CD4-positive, alpha-beta memory T cell (primary cell): ENCODE measurements at places on chromosomes 12 and 14. TPM values are rescaled to one million over a fixed set of nuclear protein-coding genes. Genes with fewer than 3 reads are reported as not detected.

GRCh38 chr14:97704316-97704885, 907.2 kb downstream of the VRK1 start:
- DNase-seq = no peak

DNA sequence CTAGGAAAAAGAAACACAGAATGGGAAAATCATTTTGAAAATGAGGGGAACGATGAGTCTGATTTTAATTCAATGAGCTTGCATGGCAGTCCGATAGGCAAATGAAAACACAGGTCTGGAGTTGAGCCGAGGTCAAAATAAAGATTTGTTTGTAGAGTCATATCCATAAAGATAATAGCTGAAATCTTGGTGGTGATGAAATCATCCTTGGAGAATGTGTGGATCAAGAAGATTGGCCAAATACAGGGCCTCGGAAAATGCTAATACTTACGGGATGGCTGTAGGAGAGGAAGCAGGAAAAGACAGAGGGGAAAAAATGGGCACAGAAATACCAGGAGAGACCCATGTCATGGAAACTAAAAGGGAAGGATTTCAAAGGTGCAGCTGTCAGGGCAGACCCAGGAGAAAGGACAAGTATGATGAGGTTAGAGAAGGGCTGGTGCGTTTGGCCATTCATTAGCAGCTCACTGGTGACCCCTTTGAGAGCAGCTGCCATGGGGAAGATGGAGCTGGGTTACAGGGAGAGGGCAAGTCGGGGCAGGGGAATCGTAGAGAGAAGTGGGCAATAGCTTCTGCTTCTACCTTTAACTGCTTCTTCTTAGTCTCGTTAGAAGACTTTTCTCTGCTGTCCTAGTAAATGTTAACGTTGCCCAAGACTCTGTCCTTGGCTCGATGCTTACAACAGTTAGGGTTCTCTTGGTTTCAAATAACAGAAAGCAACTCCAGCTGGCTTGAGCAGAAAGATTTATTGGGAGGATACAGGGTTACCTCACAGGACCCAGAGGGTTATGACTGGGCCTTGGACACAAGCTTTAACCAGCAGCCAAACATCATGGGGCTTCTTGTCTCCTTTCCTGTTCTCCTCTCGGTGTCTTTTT, 161.8 kb downstream of the EFCAB11 start:
- no peak for DNase-seq

DNA sequence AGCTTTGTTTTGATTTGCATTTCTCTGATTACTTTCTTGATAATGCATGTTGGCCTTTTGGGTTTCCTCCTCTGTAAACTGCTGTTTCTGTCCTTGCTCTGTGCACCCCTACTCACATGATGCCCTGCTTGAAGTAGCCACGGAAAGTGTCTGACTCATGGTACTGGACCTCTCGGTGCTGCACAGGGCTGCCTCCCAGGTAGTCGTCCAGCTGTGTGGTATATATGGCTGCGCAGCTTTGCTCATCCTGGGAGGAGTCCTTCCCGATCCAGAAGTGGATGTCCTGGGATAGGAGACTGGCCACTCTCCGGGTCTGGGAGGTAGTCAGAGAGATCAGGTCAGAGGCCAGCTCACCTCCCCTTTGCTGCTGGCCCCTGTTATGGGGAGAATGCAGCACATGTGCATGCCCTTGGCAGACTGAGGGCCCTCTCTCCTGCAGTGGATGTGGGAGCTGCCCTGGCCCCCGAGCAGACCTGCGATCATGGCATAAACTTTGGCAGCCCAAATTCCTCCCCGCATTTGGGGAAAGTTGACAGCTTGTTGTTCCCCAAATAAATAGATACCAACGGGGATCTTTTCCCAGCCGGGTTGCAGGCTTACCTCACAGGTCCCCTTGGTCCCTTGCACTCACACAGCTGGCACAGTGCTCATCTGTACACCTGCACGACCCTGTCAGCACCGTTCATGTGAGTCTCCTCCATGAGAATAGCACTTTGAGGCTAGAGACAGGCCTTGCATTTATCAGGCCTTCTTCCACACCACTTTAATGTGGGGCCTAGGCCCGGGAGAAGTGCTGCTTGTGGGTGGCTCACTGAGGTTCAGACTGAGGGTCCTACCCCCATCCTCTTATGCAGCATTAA, 5.2 kb downstream of the AVIL start:
- DNase-seq = no peak

GRCh38 chr12:64450711-64451486, 1.0 kb upstream of the TBK1 start:
- DNase-seq = no peak

DNA sequence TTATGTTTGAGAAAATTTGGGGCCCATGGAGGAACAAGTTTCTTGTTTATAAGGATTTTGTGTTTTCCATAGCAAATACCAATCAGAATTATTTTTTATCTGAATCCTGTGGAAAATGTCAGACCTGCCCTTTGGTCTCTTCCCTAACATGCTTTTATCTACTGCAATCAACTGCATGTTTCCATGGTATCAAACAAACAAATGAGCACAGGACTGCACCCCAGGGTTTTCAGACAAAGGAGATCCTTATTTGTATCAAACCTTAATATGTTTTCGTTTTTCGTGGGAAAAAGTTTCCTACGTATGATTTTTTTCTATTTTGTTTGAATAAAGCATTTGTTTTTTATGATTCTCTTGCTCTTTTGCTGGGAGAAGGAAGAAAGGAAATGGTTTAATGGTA, 91.1 kb downstream of the GPR135 start:
- DNase-seq = no peak

- DNase-seq = no peak
Observed at GRCh38 chr12:68913682-68914081, 19.3 kb downstream of the CPM start.

DNA sequence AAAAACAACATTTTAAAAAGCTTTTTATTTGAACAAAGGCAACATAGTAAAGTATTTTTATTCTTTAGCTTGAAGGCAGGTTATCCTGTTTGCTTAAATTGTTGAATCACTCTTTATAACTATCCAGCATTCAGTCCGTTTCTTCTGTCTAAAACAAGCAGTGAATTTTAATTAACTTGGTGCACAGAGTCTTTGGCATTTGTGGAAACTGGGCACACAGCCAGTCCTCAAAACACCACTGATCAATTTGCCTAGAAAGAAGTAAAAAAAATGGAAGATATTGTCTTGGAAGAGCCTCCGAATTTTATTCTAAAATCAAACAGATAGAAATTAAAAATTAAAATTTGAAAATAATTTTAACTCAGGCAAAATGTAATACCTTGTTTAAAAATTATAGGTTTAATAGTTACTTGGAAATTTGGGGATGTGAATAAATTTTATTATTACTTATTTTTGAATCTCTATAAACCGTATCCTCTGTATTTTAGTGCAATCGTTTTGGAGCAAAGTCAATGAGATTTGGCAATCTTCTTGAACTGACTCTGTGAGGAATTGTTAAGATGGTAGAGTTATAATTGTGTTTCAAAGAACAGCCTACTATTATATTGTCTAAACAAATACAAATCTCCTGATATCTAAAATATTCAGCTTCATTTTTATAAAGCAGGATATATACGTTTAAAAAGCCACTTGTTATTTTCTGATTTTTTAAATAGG, 927.0 kb downstream of the SLC16A7 start:
- DNase-seq = no peak

- DNase-seq = no peak
Observed at GRCh38 chr14:57378661-57379060, 11.7 kb upstream of the NAA30 start.

DNA sequence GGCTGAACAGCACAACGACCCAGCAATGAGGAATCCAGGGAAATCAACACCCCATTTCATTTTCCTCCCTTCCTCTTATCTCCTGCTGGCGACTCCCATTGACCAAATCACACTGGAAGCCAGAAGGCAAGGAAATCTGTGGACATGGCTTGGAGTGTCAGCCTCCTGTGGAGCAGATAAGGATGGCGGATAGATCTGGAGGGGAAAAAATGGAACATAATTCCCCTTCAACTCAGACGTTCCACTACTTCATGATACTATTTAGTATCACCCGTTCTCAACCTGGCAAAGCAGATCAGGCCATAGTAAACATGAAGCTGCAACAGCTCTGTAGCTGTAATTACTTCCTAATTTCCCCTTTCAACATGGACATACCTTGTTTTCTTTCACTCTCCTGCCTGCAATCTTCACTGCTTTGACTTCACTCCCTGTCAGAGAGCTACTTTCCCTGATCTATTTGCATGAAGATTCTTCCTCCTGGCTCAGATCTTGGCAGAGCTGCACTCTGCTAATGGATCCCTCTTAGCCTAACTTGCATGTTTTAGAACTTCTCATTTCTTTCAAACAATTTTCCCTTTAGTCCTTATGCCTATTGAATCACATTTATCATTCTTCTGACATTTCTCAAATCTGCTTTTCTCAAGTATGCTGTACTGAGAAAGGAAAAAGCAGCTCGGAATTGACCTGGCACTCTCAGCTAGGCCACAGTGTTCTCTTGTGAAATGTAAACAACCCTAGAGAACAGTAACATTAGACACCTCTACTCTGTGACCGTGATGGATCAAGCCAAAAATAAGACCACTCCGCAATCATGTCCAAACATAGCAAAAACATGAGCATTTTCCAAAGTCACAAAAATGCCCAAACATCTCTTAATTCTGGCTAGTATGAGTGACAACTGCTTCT, 135.1 kb downstream of the ETNK1 start:
- no peak for DNase-seq

GRCh38 chr12:79322905-79323304, 367.9 kb downstream of the PAWR start:
- DNase-seq = no peak

DNA sequence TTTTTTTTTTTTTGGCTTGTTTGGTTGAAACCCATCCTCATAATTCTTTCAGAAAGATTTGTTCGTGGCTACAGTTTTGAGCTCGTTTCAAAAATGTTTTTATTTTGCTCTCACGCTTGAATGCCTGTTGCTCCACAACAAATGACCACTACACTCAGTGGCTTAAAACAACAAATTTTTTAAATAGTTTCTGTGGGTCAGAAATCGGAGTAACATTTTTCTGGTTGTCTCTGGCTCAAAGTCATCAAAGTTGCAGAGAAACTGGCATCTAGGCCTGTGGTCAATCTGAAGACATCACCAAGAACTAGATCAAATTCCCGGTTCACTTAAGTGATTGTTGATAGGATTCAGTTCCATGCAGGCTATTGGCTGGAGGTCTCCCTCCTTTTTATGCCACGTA, 560.0 kb downstream of the SNAPC1 start:
- DNase-seq = no peak

- no peak for DNase-seq
Observed at GRCh38 chr12:47965581-47965980, 2.2 kb downstream of the TMEM106C start.

DNA sequence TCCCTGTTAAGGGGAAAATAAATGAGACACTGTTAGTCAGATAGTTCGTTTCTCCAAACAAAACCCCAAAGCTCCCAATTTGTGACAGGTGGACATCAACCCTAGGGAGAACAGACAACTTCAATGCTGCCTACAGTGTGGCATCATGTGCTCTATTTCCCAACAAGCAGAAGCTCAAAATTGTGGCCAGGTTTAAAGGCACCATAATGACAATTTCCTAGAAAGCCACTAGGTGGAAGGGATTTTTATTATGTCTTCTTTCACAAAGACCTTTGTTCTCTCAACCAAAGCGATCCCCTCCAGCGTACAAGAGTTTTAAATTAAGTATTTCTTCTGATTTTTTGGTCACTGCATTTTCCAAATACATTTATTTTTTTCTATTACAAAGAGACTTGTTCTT, 88.0 kb upstream of the MBIP start:
- DNase-seq = no peak

DNA sequence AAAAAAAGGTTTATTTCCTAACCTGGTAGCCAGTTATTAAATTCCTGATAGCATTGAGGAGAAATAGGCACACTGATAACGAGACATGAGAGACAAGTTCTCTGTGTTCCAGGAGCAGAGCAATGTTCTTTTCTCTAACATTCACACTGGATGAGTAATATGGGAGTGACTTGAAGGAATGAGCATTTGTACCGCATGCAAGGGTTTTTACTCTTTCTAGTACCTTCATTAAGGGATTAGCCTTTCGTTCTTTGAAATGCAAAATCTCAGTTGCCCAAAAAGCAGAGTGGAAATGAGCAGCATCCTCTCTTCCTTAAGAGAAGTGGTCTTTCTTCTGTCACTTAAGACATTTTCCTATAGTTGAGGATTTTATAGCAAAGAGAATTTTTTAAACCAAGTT, 54.7 kb downstream of the FGD4 start:
- DNase-seq = no peak

- DNase-seq = no peak
Observed at GRCh38 chr14:73049428-73049827, 8.9 kb upstream of the RBM25 start.

- DNase-seq = no peak
Observed at GRCh38 chr12:115135800-115136211, 451.8 kb upstream of the TBX3 start.

GRCh38 chr12:98439981-98440581, 75.3 kb upstream of the TMPO start:
- DNase-seq = no peak

- no peak for DNase-seq
Observed at GRCh38 chr14:34072921-34073320, 122.0 kb upstream of the EGLN3 start.

GRCh38 chr12:64696080-64696741, 63.0 kb downstream of the GNS start:
- no peak for DNase-seq

GRCh38 chr12:51907083-51907855, at the start of gene ACVRL1:
ACVRL1 (plus strand) TSS chr12:51907504; CDS start chr12:51912475, 4,971 bp downstream.
- no peak for DNase-seq

- no peak for DNase-seq
Observed at GRCh38 chr12:48861111-48861510, 4.6 kb downstream of the RND1 start.

DNA sequence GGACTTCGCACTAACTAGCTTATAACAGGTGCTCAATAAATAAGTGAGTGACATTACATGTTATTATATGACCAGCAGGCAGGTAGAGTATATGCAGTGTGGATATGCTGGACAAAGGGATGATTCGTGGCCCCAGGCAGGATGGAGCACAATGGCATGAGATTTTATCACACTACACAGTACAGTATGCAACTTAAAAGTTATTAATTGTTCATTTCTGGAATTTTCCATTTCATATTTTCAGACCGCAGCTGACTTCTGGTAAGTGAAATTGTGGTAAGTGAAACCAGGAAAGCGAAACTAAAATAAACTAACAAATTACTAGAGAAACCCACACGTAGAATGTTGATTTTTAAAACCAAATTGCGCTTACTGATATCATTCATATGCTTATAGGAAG, 3.3 kb downstream of the PARP11 start:
- DNase-seq = peak; percentile 48

The INSM2 gene
- total RNA-seq = not detected

The ASCL1 gene
- total RNA-seq = not detected

The COCH gene
- not detected for total RNA-seq

The BDKRB2 gene
- total RNA-seq = not detected

The TAS2R8 gene
- not detected for total RNA-seq

The ADCY4 gene
- 8.1 TPM for total RNA-seq

The FGF23 gene
- total RNA-seq = not detected

The TRIM9 gene
- total RNA-seq = 0.55 TPM

The KRT75 gene
- not detected for total RNA-seq
